ENCODE measurements at places on chromosomes 16 and 17. TPM values are rescaled to one million over a fixed set of nuclear protein-coding genes. Genes with fewer than 3 reads are reported as not detected.

PLCD3 gene
- total RNA-seq: 94.6 TPM

TP53TG3F gene
- not detected for total RNA-seq

DNA sequence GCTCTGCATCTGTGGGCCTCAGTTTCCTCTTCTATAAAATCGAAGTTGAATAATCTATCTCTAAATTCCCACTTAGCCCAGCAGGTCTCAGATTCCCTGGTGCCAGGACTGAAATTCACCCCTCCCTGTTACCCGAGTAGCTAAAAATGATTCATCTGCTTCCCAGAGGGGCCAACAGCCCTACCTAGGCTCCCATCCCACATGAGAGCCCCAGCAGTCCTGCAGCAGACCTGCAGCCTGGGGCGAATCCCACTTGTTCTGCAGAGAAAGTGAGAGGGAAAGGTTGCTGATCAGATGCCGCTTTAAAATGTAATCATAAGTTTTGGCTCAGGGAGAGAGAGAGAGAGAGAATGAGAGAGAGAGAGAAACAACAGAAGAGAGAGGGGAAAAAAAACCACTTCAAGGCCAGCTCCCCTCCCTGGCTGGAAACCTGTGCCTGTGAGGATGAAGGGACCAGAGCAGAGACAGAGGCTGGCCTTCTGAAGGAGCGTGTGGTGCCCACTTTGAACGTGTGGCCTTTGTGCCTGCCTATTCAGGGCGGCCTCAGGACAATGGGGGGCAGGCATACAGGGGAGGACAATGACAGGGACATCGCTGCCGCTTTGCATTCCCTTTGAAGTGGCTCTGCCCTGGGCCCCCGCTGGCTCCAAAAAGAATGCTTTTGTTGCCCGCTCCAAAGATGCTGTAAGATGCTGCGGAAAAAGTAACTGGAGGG is 85.2 kb upstream of the NKD1 start:
- no peak overlapping the region for H3K27ac ChIP-seq
- no peak for DNase-seq
- no peaks in the 10 kb centered on the region for H3K27me3 ChIP-seq
- H3K4me1 ChIP-seq: no peaks in the 10 kb centered on the region
- no peaks in the 10 kb centered on the region for H3K36me3 ChIP-seq

DNA sequence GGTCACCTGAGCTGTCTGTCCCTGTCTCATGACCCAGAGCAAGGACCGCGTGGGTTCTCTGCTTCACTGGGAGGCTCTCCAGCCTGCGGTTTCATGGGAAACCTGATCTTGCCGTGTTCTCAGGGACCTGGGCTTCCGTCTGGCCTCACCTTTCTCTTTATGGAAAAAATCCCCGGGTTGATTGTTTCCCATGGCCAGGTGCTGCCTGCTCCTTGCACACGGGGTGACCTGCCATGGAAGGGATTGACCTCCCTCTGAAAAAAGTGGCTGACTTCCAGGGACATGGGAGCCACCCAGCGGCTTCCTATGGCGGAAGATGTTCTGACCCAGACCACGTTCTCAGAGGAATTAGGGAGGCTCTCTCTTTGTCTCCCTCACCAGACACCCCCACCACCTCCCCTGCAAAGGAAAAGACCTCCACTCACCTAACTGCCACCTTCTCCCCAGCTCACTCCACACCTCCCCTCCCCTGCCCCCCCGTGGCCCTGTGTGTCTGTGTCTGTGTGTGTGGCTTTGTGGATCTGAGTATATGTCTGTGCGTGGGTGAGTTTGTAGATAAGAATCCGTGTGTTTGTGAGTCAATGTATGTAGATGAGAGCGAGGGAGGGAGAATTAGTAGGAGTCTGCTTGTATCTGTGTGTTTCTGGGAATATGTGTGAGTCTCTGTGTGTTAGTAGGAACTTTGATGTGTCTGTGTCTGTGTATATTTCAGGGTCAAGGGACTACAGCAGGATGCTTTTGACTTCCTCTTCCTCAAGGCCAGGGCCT is 154.6 kb downstream of the NTN1 start:
- no peak overlapping the region for H3K27ac ChIP-seq
- H3K4me1 ChIP-seq: no peaks in the 10 kb centered on the region
- H3K4me3 ChIP-seq: no peak overlapping the region
- no peaks in the 10 kb centered on the region for H3K36me3 ChIP-seq
- H3K27me3 ChIP-seq: no peaks in the 10 kb centered on the region
- DNase-seq: no peak

- no peak for DNase-seq
- no peak overlapping the region for H3K27ac ChIP-seq
- no peaks in the 10 kb centered on the region for H3K27me3 ChIP-seq
- no peaks in the 10 kb centered on the region for H3K36me3 ChIP-seq
These were observed 207.5 kb downstream of the CDH13 start for GRCh38 chr16:82834151-82834815.

GRCh38 chr16:89581045-89581695 is 5.6 kb downstream of the CPNE7 start:
- no peaks in the 10 kb centered on the region for H3K4me1 ChIP-seq
- DNase-seq: no peak
- no peaks in the 10 kb centered on the region for H3K36me3 ChIP-seq
- H3K27ac ChIP-seq: no peak overlapping the region
- no peaks in the 10 kb centered on the region for H3K27me3 ChIP-seq
- H3K4me3 ChIP-seq: no peak overlapping the region

GRCh38 chr16:19517424-19518089 is 4.3 kb downstream of the GDE1 start:
- no peak overlapping the region for H3K4me3 ChIP-seq
- DNase-seq: no peak
- peaks cover 4% of the 10 kb centered on the region for H3K36me3 ChIP-seq

GRCh38 chr16:84677849-84678248 is 22.0 kb upstream of the USP10 start:
- no peak for DNase-seq
- no peaks in the 10 kb centered on the region for H3K27me3 ChIP-seq
- no peaks in the 10 kb centered on the region for H3K36me3 ChIP-seq

DNA sequence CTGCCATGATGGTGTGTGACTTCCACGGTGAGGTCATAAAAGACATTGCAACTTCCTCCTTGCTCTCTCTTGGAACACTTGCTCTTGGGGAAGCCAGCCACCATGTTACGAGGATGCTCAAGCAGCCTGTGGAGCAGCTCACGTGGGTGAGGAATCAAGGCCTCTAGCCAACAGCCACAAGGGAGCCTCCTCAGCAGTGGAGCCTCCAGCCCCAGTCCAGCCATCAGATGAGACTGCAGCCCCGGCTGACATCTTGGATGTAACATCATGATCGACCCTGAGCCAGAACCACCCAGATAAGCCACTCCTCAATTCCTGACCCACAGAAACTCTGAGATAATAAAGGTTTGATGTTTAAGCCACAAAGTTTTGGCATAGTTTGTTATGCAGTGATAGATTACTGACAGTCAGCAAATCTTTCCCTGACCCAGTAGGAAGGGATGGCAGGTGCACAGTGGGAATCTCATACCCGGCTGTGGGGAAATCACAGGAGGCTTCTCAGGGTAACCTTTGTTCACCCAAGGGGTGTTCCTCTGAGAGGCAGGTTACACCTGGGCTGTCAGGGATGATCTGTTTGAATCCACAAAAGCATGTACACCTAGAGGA is 23.3 kb upstream of the GINS2 start:
- no peak overlapping the region for H3K4me3 ChIP-seq
- H3K4me1 ChIP-seq: no peaks in the 10 kb centered on the region
- DNase-seq: no peak
- no peak overlapping the region for H3K27ac ChIP-seq
- no peaks in the 10 kb centered on the region for H3K36me3 ChIP-seq
- no peaks in the 10 kb centered on the region for H3K27me3 ChIP-seq

GRCh38 chr17:56587298-56587697 is 6.2 kb upstream of the NOG start:
- H3K4me3 ChIP-seq: no peak overlapping the region
- H3K36me3 ChIP-seq: no peaks in the 10 kb centered on the region
- no peaks in the 10 kb centered on the region for H3K4me1 ChIP-seq
- no peak for DNase-seq

Data from aorta (tissue), 5 donors.